Activated CD4-positive, alpha-beta T cell treated with anti-CD3 and anti-CD28 coated beads, Interleukin-2, amount 50 U/mL, for 24 hours (primary cell): ENCODE measurements at places on chromosomes 4 and X.

DNA sequence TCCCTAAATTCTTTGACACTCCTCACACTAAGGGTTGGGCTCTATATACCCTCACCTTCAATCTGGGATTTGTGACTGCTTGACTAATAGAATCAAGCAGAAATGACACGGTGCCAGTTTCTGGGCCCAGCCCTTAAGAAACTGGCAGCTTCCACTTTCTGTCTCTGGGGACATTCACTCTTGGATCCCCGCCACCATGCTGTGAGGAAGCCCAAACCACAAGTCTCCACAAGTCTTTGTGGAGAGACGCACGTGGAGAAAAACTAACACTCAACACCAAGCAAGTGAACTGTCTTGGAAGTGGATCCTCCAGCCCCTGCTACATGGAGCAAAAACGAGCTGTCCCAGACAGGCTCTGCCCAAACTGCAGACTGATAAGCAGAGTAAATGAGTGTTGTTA lies 1.1 kb upstream of the EDNRA start:
- no peak for DNase-seq

- DNase-seq = no peak
Measured at GRCh38 chr4:100060765-100061416, 110.8 kb upstream of the H2AZ1 start.

- no peak for DNase-seq
Measured at GRCh38 chr4:145203410-145203809, 23.0 kb upstream of the OTUD4 start.

DNA sequence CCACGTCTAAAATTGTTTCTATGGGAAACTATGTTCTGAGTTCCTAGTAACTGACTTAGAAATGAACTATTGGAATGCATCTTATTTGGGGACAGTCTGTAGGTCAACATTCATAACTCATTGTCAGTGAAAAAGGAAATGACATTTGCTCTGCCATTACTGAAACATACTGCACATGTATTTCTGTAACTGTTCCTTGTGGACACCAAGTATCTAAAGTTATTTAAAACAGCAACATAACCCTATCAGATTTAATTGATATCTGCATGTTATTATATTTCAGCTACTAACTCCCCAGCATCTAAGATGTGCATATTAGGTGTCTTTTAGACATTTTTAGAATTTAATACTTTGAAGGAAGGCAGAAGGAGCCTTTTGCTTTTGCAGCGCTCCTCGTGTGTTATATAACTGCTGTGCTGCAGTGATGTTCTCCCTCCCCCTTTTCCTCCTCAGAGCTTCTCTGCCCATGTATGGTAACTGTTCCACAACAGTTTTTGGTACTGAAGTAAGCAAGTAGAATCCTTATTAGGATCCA lies 37.2 kb upstream of the TMEM131L start:
- DNase-seq = no peak

DNA sequence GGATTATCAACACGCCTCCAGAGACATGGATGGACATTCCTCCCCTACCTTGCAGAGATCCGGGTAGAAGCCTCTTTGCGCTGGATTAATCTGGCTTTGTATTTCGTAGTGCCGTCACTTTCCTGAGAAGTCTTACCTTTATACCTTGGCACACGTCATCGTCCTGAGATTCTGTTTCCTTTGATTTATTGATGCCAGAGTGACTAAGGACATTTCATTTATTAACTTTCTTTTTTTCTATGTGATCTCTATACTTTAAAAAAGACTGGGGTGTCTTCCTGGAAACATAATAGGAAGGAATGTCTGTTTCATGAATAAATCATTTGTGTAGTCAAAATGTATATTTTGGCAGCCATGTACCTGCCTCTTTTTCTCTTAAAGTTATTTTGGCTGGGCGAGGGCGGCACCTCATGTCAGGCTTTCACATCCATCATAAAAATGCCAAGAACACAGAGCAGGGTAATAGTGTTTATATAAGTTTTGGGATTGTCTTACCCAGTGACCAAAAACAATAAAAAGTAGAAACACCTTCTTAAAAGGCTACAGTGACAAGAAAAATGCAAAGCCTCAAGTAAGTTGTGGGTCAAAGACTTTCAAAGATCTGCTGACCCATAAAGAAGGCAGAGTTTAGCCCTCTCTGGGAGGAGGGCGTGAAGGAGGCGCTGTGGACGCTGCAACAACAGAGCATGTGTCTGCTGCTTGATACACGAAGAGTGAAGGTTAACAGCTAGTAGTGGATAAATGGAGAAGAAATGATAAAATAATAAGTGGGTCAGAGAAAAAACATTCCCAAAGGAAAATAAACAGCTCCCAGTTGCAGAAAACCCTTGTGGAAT lies 124.4 kb downstream of the SHROOM3 start:
- DNase-seq = no peak

GRCh38 chr4:111064342-111064993 lies 441.6 kb upstream of the PITX2 start:
- no peak for DNase-seq

GRCh38 chrX:118976599-118977340 lies 2.4 kb downstream of the LONRF3 start:
- DNase-seq = peak; percentile 4

DNA sequence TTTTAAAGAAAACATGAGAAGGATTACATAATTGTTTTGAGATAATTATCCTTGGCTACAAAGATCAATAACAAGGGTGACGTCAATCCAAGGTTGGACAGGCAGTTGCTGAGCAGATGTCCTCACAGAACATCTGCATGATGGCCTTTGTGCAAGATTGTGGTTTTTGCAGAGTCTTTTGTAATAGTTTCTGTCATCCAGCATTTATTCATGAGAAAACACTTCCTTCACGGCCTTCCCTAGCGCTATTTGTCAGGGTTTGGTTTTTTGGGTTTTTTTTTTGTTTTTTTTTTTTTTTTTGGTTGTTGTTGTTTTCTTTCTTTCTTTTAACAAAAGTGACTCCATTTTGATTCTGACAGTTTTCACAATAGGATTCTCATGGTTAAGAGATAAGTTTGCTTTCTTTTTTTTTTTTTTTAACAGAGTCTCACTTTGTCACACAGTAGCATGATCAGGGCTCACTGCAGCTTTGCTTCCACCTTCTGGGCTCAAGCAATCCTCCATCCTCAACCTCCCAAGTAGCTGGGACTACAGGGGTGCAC lies 31.5 kb upstream of the ELF2 start:
- no peak for DNase-seq

DNA sequence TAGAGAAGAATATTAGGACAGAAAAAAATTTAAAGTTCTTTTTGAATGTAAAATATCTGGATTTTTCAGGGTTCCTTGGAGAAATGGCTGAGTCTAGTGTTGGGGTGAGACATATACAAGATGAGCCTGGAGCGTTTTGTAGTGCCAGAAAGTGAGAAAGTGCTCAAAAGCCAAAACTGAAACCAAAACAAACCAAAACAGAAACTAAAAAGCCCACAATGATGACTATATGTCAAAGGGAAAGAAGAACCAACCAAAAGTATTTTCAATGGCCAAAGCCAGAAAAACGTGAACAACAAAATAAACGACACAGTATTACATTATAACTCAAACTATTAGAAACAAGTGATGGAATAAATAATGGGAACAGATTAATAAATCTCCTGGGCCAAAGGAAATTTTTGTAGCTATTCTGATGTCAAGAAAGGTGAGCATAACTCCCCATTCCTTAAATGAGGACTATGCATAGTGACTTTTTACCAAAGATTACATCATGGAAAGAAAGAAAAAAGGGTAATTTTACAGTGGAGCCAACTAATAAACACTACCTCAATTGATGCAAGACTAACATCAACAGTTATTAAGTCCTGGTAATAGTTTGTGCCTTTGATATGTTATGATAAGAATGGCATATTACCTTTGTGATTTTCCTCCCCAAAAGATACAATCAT lies 1137.6 kb downstream of the C4orf33 start:
- no peak for DNase-seq

- no peak for DNase-seq
Measured at GRCh38 chr4:37631551-37631950, 54.6 kb downstream of the RELL1 start.

DNA sequence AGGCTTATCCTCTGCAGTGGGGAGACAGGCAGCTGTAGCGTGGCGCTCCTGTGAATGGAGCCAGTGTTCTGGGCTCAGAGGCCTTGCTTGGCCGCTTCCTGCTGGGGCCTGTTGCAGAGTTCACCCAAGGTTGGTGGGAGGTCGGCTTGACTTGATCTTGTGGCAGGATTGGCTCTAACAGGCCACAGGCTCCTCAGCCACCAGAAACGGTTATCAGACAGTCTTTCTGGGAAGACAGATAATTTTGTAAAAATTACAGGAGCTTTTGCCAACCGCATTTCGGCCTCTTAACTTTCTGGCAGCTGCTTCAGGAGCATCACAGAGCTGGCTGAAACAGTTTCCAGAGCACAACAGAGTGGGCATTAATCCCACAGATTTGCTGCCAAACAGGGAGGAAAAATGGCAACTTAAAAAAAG lies 66.4 kb downstream of the DIPK2B start:
- no peak for DNase-seq

DNA sequence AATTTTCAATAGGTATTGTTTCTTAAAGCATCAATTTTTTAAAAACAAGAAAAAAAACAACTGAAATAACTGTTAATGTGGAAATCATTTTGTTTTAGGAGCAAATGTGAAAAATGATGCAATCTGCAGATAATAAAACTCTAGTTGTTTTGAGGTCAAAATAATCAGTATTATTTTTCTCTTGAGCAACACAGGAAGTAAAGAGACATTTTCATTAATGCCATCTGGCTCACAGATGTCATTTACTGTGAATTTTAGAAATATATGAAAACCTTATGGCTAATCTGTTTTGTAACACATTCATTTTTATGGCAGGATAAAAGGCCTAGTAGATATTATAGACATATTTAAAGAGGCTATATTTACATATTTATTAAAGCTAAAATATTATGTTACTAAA lies 141.6 kb downstream of the PCDH18 start:
- no peak for DNase-seq
